ENCODE measurements at places on chromosomes 4 and X.

GRCh38 chr4:13548984-13549546 is 4.8 kb upstream of the NKX3-2 start:
- DNase-seq: peak; percentile 80

DNA sequence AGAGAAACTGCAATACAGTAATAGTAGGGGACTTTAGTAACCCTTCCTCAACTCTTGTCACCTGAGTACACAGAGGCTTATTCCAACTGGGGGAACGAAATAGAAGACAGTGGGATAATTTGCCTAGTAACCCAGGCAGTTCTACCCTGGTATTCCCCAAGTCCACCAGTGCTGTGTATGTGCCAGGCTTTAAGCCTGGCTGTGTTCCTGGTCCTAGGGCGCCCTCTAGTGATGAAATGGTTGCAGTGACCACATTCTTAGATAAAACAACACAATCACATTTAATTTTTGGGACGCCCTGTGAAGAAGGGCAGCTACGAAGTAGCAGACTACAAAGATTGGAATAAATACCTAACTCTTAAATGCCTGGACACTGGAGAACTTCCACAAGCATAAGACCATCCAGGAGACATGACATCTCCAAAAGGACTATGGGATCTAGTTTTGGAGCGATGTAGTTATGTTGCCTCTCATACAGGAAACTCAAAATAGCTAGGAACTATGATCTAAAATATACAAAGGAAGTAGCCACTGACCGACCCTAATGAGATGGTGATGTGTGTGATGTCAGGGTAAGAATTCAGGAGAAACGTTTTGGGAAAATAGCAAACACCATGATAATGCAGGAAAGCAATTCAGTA is 288.5 kb upstream of the ZCCHC13 start:
- DNase-seq: peak; percentile 16

DNA sequence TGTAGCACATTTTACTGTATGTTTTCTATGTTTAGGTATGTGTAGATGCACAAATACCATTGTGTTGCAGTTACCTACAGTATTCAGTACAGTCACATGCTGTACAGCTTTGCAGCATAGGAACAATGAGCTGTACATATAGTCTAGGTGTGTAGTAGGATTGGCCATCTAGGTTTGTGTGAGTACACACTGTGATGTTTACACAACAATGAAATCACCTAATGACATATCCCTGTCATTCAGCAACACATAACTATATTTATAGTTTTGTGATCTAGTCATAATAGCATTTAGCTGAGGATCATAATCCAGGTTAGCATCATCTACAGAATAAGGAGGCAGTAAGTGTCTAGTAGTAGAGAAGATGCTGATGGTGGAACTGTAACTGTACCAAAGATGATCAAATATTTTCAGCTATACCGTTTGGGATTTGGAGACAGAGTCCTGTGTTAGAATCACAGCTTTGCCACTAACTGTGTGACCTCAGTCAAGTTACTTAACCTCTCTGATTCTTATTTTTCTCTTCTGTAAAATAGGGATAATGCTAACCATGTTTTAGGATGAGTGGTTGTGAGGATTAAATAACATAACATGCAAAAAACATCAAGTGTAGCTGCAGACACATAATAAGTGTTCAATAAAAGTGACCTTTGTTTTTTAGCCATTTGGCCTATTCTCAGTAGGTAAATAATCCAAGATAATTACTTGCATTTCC is 73.3 kb downstream of the LIMCH1 start:
- DNase-seq: no peak

GRCh38 chrX:153547195-153547594 is 29.8 kb downstream of the ATP2B3 start:
- DNase-seq: no peak

DNA sequence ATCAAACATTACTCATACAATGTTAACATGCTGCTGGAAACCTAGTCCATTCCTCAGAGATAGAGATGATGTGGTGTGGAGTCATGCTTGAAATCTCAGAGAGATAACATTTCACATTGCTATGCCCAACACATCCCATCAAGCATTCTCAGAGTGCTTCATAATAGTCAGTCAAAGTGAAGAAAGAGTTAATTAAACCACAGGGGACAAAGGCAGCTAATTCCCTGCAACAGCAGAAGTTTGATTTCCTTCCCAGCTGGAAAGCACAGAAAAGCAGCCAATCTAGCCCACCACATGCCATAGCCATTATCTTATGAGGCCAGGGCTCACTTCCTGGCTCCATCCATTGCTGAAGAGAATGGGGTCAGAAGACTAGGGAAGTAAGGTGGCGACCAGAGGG is 8.9 kb downstream of the KDR start:
- no peak for DNase-seq

DNA sequence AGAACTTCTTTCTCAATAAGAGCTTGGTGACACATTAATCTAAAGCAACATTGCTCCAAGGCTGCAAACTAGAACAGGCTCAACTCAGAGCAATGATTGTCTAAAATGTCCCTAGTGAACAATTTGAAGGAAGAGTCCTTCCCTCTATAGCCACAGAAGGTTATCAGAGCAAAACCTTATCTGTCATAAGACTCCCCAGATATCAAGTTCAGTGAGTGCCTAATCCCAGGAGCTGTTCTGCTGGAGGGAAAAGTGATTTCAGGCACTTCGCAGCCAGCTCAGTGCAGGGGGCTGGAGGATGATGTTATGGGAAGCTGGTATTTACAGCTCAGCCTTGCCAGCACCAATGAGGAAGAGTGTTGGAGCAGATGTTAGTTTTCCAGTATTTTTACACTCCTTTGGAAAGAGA is 497.5 kb downstream of the INPP4B start:
- no peak for DNase-seq

DNA sequence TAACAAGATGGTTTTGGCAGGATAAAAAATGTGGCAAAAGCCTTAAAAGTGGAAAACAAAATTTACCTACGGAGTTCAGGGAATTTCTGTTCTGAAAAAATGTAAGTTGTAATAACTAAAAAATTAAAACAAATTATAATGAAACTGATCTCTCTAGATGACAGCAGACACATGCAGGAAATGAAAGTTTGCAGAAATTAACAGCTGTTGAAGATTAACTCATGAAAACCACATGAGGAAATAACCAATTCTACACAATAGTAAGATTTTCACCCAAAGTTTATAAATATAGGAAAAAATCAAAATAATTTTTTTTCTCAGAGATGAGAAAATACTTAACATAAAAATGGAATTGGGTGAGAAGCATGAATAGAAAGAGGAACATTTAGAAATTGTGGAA is 47.5 kb upstream of the UGT2B15 start:
- no peak for DNase-seq

DNA sequence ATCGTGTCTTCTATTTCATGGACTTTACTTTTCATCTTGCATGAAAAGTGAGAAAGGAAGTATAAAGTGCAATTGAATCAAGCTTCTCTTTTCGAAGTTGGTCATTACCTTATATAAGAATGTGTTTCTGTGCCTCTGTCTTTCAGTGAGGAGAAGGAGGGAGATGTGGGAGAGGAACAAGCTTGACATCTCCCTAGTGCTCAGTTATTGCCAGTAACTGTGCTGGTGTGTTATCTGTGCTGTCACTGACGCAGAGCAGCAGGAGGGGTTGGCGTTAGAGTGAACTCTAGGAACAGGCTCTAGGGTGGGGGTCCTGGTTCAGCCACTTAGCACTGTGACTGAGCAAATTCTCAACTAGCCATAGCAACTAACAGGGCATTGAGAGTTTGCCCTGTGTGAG is 34.0 kb upstream of the TBC1D9 start:
- no peak for DNase-seq

- no peak for DNase-seq
These were observed 21.2 kb downstream of the USP53 start for GRCh38 chr4:119233750-119234149.

DNA sequence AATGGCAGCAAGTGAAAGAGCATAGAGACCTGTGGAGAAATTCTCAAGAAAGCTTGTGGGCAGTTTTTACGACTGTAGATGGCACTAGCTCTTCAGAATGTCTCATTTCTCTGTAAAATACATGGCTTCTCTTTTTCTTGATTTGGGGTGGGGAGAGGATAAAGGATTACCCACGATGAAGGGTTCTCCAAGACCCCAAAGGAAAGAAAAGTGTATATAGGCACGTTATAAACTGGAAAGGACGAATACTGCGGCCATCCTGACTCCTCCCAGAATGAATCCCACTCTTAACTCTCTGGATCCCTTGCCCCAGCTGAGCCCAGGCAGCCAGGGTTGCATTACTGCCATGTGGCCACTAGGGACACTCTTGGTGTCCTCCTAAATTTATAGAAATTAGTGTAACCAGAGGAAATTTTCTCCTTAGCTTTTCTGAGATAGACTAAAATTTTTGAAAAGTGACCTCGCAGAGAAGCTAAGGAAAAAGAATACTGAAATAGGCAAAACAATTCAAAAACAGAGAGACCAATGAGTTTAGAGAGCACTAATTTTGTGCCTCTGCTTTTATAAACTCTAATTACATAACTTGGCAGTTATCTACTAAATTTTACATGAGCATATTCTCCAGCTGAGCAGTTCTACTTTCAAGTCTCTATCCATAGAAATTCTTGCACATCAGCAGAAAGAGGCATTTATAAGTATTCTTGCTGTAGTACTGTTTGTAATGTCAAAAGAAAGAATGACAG is 37.8 kb upstream of the PCDH19 start:
- no peak for DNase-seq

DNA sequence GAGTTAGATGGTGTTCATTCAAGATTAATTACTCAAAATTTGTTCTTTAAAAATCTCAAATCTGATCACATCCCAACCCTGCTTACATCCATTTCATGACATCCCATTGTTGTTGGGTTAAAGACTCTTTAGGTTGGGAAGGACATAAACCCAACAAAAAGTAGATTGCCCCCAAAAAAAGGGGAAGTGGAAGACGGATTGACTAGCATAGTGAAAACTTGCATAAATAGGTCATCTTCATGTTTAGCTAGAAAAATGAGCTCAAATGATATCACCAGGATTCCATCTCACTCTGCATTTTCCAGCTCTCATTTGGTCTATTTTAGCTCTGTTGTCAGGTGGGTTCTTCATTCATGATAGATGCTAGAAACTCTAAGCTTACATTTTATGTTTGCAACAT is 18.5 kb upstream of the TET2 start:
- DNase-seq: no peak

GRCh38 chr4:105472871-105473323 is 965 bp downstream of the PPA2 start:
- DNase-seq: no peak

DNA sequence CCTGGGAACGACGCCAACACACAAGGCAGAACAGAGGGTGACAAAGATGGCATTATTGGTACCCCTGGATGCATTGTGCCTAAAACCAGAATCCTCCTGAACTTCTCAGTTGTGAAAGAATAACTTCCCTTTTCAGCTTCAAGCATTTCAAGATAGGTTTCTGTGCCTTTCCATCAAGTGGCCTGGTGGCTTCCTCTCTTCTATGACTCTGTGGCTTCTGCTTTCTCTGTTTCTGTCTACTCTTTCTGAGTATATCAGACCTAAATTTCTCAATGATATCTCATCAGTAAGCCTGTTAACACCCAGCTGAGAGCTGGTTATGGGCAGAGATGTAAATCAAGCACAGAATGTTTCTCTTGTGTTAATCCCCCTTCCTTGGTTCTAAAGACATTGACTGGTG is 21.4 kb upstream of the FAM9B start:
- no peak for DNase-seq

DNA sequence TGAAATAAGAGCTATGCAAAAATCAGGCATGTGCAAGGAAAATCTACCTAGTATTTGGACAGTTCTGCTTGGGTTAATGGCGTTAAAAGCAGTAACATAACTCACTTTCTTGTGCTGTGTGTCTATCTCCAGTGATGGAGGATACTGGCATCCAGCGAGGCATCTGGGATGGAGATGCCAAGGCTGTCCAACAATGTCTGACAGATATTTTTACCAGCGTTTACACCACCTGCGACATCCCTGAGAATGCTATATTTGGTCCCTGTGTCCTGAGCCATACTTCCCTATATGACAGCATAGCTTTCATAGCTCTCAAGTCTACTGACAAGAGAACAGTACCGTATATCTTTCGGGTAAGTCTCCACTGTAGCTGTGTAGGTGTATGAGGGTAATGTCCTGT is 2.6 kb downstream of the PRDM8 start:
- no peak for DNase-seq

DNA sequence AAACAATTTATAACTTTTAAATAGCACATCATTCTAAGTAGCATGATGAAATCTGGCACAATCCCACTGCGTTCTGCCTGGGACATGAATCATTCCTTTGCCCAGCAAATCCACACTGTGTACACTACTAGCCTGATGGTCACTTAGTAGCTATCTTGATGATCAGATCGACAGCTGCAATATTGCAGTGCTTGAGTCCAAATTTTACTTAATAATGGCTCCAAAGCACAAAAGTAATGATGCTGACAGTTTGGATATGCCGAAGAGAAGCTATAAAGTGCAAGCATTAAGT is 86.6 kb upstream of the NPNT start:
- no peak for DNase-seq

- DNase-seq: no peak
These were observed 74.6 kb upstream of the C1QTNF7 start for GRCh38 chr4:15353207-15353606.

DNA sequence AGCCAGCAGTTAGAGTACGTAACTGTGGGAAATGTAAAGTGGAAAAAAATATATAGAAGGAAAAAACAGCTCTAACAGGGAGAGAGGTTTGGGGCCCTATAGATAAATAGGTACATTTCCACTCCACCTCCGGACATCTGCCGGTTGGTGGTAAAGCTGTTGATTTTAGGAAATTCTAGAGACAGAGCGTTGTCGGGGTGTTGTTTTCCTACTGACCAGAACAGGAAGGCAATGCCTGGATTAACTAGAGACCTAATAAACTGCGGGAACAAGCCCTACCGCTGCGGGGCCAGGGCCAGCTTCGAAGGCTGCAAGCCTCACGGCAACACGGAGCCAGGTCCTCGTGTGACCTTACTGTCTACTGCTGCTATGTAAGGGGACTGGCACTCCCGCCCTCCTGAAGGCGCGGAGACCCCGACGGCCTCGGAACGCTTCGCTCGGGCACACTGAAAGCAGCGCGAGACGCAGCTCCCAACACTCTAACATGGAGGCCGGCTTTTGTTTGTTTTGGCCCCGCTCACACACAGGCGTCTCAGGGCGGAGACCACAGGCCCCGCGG is 702 bp upstream of the CDKN2AIP start:
- DNase-seq: peak; percentile 19
